ENCODE measurements at places on chromosomes 16 and 17. TPM values are rescaled to one million over a fixed set of nuclear protein-coding genes. Genes with fewer than 3 reads are reported as not detected.

Gene RAD51D
- total RNA-seq = 10.7 TPM

Gene PKD1
- 153 TPM for total RNA-seq

Gene MARCHF10
- not detected for total RNA-seq

Gene CCL1
- total RNA-seq = not detected

Gene HOXB1
- total RNA-seq = not detected

Data from thyroid gland (tissue), 4 donors.